ENCODE measurements at places on chromosomes 5 and 9. TPM values are rescaled to one million over a fixed set of nuclear protein-coding genes. Genes with fewer than 3 reads are reported as not detected.

C9 gene
- total RNA-seq, result 0.08 TPM

RNF183 gene
- total RNA-seq, result not detected

CDC42SE2 gene
- total RNA-seq, result 24.4 TPM

GABRA6 gene
- total RNA-seq, result not detected

MLLT3 gene
- total RNA-seq, result 7.4 TPM

OR1J2 gene
- not detected for total RNA-seq

AHRR gene
- total RNA-seq, result 0.94 TPM

CEL gene
- 0.08 TPM for total RNA-seq

GPR151 gene
- total RNA-seq, result not detected

PTGES gene
- total RNA-seq, result 6.2 TPM

STK32A gene
- total RNA-seq, result under 0.01 TPM

EFNA5 gene
- total RNA-seq, result 5.3 TPM
